ENCODE measurements at places on chromosomes 2 and 18. TPM values are rescaled to one million over a fixed set of nuclear protein-coding genes. Genes with fewer than 3 reads are reported as not detected.

The EGR4 gene
- total RNA-seq = not detected

The SPP2 gene
- total RNA-seq = not detected

The C2orf74 gene
- total RNA-seq = 6.2 TPM

The PRPF40A gene
- 106 TPM for total RNA-seq

The ARHGEF4 gene
- 3.6 TPM for total RNA-seq

The UNC80 gene
- total RNA-seq = not detected

The CRACDL gene
- not detected for total RNA-seq

The CTNNA2 gene
- 0.29 TPM for total RNA-seq

The GALNT14 gene
- not detected for total RNA-seq

The UGT1A5 gene
- total RNA-seq = not detected

The IL1RL2 gene
- total RNA-seq = 1.2 TPM

The FOXD4L1 gene
- under 0.01 TPM for total RNA-seq

The ZNF516 gene
- total RNA-seq = 16.3 TPM

The NAB1 gene
- 44.2 TPM for total RNA-seq

The PIGN gene
- 44.2 TPM for total RNA-seq

The NFATC1 gene
- total RNA-seq = 6.2 TPM

The PLGLB2 gene
- 3.2 TPM for total RNA-seq

The APCDD1 gene
- total RNA-seq = 1.8 TPM

GRCh38 chr2:1253629-1254028 is 159.6 kb upstream of the TPO start:
- no peak for DNase-seq

GRCh38 chr2:69954084-69954483 is 7.3 kb downstream of the ASPRV1 start:
- DNase-seq = no peak

DNA sequence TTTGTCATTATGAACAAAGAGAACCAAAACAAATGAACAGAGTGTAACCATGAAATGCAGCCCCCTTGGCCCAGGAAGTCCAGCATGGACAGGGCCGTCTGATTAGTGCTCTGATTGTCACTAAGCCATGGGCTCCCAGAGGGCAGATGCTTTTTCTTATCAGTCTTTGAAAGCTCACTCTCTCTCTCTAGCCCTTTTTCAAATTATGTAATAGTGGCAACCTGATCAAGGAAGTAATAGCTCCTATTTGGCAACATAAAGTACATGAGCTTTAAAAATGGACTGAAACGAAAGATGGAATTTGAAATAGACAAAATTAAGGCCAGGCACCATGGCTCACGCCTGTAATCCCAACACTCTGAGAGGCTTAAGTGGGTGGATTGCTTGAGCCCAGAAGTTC is 32.4 kb upstream of the EPG5 start:
- no peak for DNase-seq

DNA sequence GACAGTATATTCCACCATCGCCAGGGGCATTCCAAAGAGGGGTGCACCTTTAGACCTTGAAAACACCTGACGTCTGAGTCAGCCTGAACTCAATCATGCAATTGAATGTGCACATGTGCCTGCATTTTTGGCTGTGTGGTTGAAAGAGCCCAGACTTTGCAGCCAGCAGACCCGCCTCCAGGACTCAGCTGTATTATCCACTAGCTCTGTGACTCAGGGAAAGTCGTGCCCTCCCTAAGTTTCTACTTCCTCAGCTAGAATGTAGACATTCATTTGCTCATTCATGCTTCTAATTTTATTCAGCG is 94.2 kb downstream of the LRRC30 start:
- no peak for DNase-seq

DNA sequence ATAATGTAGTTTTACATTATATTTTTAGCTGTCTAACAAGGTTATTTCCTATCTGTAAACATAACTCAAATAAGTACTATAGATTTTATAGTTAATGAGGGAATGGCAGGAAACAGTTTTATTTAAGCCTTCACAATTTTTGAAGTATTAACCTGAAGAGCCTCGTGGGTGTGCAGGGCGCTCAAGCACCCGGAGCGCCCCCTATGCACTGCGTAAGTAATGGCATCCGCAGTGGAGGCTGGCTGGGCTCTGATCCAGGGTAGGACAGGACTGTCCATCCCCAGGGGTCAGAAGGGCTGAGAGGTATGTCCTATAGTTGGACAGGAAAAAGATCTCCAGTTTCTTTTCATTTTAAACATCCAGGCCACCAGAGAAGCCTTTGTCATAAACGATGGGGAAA is 8.2 kb upstream of the GBX2 start:
- DNase-seq = peak; percentile 92

GRCh38 chr18:70292628-70293027 is 3.8 kb downstream of the SOCS6 start:
- DNase-seq = no peak

GRCh38 chr2:197805715-197806633 is 1.6 kb downstream of the PLCL1 start:
- DNase-seq = no peak

- peak; percentile 71 for DNase-seq
Observed at GRCh38 chr2:215825707-215826106, 187.6 kb downstream of the MREG start.

DNA sequence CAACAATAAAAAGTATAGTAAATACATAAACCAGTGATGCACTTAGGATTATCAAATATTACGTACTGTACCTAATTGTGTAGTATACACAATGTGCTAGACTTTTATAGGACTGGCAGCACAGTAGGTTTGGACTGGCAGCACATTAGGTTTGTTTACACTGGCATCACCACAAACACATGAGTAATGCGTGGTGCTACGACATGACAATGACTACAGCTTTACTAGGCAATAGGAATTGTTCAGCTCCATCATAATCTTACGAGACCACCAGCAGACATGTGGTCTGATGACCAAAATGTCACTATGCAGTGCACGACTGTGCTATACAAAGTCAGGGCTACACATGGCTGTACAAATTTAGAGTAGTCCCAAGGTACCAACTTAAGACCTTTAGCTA is 2.3 kb downstream of the MBOAT2 start:
- DNase-seq = peak; percentile 82

- no peak for DNase-seq
Observed at GRCh38 chr2:101969723-101970122, 22.0 kb upstream of the IL1R2 start.

GRCh38 chr18:4987452-4988405 is 209.3 kb downstream of the AKAIN1 start:
- no peak for DNase-seq

- peak; percentile 73 for DNase-seq
Observed at GRCh38 chr2:10256515-10257031, 46.1 kb upstream of the HPCAL1 start.

GRCh38 chr2:112640800-112641675 is 4.7 kb upstream of the SLC20A1 start:
- peak; percentile 94 for DNase-seq

GRCh38 chr18:6569813-6570212 is 155.1 kb upstream of the L3MBTL4 start:
- DNase-seq = no peak

- peak; percentile 90 for DNase-seq
Observed at GRCh38 chr2:112493858-112494648, 12.1 kb downstream of the TTL start.

DNA sequence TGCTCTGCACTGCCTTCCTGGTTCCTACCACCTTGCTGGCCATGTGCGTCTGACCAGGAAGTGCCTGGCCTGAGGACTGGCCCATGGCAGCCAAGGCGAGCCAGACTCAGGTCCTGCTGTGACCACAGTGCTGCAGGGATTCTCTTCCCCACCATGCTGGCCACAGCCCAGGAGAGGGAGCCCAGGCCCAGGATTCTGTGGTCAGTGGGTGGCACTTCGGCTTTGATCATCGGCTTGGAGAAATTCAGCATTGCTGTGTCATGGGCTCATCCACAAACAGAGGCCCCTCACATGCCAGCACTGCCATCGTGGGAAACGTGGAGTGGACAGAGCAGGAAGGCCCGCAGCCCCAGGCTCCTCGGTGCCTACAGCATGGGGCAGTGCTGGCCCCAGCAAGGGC is 211.6 kb downstream of the SEPTIN10 start:
- peak; percentile 84 for DNase-seq

DNA sequence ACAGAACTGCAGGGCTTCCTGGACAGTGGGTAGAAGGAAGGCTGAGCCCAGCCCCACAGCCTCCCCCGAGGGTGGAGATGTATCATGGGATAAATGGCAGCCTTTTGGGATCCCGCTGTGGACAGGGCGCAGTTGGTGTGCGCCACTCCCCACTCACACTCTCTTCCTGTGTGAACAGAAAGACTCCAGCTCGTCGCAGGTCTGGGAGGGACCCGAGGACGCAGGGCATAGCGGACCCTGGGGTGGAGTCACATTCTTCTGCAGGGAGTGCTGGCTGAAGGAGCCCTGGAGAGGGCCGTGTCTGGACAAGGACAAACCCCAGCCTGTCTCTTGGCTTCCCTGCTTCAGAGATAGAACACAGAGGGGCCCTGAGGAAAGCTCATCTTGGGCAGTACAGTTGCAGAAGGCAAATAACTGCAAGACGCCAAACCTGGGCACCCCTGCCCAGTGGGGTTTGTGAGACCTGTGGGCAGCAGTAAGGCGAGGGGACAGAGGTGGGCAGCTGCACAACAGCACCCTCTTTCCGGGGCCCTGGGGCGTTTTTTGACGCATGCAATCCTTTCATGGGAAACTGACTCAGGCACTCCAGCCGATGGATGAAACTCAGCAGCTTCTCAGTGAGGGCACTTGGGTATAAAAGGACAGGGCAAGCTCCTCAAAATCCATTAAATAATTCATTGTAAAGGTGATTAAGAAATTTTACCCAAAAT is 101.9 kb downstream of the USP40 start:
- DNase-seq = peak; percentile 52

DNA sequence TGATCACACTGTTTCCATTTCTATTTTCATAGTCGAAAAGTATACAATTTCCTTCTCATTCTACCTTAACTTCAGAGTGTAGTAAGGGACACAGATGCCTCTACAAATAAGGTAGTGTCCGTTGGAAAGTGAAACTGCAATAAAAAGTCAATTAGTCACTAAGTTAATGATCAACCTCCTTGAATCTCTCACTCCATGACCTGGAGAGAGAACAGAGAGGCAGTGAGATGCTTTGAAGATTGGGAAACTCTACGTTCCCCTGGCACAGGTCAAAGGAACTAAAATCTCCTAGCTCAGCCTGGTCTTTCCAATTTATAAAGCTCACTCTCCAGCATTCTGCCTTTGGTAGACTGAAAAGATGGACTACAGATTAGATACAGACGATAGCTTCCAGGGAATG is 153.8 kb upstream of the ACAA2 start:
- DNase-seq = no peak

DNA sequence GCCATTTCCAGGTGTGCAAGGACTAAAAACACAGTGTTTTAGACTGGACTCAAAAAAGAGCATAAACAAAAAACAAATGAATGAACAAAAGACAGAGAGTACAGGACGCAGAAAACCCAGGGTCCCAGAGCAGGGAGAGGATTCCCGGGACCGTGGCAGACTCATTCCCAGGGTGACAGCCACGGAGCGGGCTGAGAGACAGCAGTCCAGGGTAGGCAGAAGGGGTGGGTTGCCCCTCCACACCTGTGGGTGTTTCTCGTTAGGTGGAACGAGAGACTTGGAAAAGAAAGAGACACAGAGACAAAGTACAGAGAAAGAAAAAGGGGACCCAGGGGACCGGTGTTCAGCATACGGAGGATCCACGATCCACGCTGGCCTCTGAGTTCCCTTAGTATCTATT is 273.4 kb downstream of the EIPR1 start:
- DNase-seq = no peak

GRCh38 chr2:3242747-3243369 is 134.8 kb downstream of the EIPR1 start:
- DNase-seq = no peak

DNA sequence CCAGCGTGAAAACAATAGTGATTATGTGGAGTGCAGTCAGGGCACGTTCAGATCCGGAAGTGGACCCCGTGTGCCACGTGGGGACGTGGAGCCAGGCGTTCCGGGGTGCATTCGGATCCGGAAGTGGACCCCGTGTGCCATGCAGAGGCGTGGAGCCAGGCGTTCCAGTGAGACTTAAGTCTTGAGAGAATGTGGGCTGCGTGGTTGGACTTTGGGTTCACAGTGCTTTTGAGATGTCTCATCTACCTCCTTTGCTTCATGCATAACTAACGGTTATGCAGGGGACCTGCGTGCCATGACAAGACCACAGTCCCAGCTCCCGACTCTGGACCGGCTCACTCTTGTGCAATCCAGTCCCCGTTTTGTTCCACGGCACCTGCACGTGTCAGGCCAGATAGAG is 28.8 kb downstream of the CTDP1 start:
- DNase-seq = no peak

DNA sequence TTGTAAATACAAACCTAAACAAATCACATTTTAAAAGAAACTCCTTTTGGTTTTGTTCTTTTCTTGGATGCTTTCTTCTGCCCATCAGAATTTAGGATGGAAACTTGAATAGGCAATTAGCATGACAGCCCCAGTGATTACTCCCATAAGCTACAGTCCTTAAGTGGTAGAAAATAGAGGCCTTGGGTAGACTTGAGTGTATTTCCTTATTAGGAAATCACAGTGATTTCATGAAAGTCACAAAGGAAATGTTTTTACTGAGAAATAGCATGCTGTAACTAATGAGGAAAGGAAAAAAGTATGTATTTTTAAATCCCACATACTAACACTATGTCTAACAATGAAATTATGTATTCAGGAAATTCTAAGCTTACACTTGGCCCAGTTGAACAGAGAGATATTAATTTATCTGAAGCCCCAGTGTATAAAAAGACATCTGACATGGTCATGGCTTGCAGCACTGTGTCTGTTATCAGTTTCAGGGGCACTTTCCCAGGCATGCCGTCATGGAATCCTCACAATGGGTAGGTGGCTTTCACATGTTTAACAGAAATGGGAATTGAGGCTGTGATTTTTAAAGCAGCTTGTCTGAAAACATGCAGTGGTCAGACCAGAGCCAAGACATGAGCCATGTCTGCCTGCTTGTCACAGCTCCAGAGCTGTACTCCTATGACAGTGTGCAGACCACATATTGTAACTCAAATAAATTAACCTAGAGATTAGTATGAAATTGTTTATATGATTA is 79.7 kb upstream of the TRIB2 start:
- DNase-seq = no peak

DNA sequence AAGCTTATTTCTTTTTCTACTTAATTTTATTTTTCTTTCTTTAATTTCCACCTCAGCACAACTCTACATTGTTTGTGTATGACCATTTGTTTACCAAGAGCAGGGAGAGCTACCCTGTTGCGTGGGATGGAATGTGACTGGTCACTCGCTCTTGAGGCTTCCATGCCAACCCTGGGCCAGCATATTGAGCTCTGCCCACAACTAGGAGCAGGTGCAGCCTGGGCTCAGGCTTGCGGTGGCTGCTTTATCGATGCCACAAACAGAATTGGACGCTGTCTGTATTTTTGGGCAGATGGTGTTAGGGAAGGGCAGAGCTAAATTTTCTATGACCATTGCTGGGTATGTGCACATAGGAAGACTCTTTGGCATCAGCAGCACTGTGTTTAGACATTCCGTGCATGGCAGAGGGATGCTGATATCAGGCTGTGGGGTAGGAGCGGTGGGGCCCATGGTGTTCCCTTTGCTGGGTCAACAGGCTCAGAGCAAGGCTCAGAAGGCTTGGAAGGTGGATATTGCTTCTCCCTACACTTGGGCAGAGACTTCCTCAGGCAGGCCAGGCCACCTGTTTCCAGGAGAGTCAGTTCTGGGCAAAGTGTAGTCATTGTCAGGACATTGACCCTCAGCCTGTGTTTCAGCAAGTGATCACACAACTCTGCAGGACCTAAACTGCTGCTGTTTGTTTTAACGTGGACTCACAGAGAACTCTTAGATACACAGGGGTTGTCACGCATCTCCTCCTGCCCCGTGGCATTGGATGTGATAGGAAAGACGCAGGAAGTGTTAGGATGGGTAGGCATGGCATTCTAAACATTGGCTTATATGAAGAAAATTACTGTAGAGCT is 40.2 kb downstream of the TMEM182 start:
- DNase-seq = no peak

- no peak for DNase-seq
Observed at GRCh38 chr2:73091696-73092095, 20.2 kb upstream of the SFXN5 start.

Data from osteoblast (primary cell).